ENCODE measurements at places on chromosomes 11 and 22.

- DNase-seq = no peak
Measured at GRCh38 chr22:36369922-36370791, 17.6 kb downstream of the MYH9 start.

DNA sequence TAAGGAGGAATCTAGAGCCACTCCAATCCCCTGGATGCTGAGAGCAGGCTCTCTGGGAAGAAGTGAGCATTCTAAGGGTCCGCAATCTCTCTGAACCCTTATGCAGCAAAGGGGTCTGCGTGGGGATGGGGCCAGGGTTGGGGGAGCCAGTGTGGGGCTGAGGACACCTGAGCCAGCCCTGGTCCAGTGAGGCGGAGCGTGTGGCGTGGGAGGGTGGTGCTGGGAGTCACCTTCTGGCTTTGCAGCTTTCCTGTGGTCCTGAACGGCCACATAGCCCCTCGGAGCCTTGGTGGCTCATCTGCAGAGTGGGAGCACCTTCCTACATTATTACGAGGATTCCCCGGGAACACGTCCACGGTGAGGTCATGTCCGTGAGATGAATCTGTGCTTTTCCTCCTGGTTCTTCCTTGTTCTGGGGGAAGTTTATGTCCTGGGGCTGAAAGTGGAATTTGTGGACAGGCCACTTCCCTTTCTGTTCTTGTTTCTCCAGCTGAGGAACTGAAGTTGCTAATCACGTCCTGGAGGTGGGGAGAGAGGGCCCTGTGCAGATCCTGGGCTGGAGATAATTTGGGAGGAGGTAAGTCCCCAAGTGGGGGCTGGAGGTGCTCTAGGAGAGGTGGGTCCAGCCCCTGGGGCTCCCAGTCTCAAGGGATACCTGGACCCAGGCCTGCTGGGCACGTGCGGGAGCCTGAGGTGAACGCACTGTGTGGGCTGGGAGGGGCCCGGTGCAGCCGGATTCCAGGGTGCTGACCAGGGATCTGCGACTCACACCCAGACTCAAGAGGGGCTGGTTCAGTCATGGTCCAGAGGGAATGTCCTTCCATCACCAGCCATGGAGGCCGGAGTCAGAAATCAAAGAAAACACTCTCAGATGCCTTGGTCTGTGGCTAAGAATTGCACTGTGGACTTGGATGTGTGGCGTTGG, 6.1 kb downstream of the MRGPRE start:
- no peak for DNase-seq

- no peak for DNase-seq
Measured at GRCh38 chr11:121464352-121464946, 11.7 kb upstream of the SORL1-AS1 start.

DNA sequence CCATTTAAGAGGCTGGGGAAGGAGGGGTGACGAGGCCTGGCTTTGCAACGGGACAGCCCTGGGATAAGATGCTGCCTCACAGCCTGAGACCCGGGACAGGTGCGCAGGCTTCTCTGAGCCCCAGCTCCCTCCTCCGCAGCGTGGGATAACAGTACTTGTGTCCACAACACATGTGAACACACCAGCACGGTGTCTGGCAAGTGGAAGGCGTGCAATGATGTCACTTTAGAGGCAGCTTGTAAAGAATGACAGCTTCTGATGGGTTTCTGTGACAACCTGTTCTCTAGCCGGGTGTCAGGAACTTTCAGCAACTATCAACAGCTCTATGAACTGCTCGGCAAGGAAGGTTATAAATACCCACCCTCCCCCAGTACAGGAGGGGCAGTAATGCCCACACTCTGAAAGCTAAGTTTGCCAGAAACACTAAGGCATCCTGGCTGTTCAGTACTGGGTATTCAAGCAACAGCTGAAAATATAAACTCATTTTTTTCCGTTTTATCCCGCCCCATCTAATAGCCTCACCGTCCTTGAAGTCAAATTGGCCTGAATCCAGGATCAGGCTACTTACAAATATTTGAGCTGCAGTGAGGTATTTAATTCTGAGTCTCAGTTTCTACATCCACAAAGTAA, 59.7 kb downstream of the MYH9 start:
- DNase-seq = no peak

DNA sequence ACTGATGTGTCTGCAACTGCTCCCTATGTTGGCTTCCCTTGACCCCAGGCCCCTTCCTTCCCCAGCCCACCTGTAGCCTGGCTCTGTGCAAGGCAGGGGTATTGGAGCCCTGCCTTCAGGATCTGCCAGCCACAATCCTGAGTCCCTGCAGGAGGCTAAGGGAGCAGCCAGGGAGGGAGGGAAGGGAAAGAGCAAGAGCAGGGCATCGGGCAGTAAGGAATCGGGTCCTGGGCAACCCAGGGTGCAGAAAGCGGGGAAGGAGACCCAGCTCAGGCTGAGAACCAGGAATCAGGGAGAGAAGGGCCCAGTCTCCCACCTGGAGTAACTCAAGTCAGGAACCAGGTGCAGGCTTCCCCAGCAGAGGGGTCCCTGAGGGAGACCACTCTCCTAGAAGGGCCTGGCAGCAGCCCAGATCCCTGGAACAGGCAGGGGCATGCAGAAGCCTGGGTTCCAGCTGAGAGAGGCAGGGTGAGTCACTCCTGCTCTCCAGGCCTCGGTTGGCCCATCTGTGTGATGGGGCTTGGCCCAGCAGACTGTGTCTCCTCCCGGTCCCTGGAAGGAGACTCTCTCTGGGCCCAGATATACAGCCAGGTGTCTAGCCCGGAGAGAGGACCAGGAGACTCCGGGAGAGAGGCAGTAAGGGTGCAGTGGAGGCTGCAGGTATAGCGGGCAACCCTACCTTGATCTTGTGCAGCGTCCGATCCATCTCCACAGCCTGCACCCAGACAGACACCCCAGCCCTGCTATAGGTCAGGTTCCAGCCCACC, 13.4 kb downstream of the STARD10 start:
- no peak for DNase-seq

DNA sequence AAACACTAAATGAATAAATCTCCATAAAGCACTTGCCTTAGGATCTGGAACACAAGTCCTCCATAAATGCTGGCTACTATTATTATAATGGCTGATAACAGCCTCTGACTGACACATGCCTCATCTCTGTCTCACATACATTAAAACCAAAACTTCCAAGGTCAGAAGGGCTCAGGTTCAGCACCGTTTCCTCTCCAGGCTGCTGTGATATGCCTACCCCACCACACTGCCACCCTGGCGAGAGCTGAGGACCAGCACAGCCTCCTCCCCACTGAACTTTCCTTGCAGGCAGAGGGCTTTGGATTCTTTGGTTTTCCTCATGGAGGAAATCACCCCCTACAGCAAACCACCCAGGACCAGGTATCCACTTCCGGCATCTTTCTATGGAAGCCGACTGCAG, 112.8 kb downstream of the ABTB2 start:
- no peak for DNase-seq

- DNase-seq = no peak
Measured at GRCh38 chr11:9688716-9689511, 25.0 kb downstream of the SWAP70 start.

DNA sequence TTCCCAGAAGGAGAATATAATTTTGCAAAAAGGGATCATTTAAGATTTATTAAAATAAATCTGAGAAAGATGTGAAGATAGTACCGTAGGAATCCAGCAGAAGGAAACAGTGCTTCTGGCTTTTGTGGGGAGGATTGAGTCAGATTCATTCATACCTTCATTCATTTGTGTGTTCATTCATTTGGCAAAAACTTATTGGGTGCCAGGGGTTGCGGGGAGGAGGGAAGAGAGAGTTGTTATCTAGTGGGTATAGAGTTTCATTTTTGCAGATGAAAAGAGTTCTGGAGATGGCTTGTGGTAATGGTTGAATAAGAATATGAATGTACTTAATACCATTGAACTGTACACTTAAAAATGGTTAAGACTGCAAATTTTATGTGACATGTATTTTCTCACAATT, 31.1 kb downstream of the BMAL1 start:
- DNase-seq = no peak

- no peak for DNase-seq
Measured at GRCh38 chr22:19826619-19826950, 28.1 kb downstream of the GNB1L start.

DNA sequence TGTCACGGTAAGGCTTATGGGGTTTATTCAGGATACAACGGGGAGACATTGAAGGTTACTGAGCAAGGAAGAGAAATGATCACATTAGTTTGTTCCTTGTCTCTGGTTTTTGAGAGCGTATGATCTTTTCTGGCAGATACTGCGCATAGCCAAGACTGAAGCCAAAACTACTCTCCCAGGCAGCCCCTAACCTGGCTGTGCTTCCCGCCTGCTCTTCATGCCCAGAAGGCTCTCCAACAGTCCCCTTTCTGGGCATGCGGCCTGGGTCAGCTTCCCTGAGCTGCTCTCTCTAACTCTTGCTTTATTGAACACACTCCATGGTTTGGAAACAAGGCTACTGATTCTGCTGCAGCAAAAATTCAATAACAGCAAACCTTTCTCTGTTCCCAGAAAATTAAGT, 306.6 kb downstream of the BUD13 start:
- DNase-seq = no peak

DNA sequence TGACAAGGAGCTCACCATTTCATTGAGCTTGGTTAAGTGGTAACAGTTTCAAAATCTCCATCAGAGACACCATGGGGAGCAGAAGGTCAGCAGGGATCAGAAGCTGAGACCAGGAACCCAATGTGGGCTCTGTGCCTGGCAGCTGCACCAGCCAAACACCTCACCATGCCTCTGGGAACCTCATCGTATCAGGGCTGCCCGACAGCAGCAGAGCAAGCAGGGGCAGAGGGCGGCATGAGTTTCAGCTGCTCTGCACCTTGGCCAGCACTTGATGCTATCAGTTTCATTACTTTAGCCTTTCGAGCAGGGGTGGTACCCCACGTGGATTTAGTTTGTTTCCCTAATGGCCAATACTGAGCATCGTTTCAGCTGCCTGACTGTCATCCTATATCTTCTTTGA, 77.8 kb downstream of the DGCR2 start:
- no peak for DNase-seq

DNA sequence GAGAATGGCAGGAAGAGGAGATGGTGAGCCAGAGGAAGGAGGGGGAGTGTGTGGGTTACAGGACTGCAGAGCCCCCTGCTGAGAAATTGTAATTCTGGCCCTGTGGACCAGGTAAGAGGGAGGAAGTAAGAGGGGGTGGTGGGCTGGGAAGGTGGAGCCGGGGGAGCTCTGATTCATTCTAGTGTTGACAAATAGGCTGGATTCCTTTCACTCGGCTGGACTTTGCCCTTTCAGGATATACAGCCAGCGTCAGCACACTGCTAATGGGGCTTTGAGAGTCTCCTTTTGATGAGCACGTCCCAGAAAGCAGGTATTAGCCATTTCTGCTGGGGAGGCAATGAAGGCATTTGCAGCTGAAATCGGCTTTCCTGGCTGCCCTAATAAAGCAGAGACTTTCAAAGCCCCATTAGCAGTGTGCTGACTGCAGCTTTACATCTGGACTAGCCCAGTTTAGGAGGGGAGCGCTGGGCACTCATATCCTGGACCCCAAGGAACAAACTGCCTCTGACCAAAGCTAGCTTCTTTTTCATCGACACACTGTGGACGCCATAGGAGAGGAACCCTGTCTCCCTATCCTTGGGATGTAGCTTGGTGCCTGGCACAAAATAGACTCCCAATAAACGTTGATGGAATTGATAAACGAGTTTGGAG, 44.8 kb upstream of the CADM1 start:
- DNase-seq = no peak

DNA sequence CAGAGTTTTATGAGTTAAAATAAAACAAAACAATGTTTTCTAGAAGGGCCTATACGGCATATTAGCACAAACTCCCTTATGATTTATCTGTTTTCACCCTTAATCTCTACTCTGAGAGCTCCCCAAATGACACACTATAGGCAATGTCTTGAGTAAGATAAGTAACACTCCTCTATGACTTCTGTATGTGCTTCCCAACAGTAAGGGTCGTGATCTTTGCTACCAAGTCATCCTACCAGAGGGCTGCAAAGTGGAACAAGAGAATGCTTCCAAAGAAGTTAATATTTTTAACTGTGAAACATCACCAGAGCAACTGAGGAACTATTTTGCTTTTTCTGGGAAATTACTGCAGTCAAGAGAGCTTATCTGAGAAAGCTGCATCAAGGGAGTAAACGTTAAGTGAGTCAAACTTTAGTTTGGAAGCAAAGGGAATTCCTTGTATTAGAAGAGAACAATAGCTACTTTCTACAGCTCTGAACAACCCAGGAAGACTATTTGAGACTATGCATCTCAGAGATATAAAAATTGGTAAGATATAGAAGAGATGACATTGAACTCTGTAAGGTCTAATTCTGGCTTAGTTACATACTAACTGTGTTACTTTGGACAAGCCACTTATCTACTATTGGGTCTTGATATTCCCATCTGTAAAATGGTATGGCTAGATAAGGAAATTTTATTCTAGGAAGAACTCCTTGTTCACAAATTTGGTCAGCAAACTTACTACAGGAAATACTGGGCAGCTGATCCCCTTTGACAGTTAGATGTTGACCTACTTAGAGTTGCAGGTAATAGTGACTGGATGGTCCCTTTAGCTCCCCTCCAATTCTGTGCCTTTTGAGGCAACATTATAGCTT, 43.7 kb upstream of the CCDC34 start:
- no peak for DNase-seq

DNA sequence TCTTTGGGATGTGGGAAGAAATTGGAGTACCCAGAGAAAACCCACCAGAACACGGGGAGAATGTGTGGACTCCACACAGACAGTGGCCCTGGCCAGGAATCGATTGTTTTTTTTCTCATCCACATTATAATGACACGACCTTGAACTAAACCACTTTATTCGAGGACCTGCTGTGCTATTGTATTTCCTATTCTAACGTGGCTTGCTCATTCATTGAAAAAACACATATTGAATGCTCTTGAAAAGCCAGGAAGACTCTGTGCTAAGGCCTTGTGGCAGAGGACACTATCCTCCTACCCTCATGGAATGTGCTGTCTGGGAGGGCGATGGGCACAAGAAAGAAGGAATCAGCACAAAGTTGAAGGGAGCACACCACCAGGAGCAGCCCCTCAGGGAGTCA, 9.1 kb upstream of the SREBF2 start:
- DNase-seq = no peak

- DNase-seq = no peak
Measured at GRCh38 chr11:12411806-12412727, 34.7 kb downstream of the PARVA start.

- no peak for DNase-seq
Measured at GRCh38 chr22:50399751-50400331, 56.7 kb downstream of the PPP6R2 start.

DNA sequence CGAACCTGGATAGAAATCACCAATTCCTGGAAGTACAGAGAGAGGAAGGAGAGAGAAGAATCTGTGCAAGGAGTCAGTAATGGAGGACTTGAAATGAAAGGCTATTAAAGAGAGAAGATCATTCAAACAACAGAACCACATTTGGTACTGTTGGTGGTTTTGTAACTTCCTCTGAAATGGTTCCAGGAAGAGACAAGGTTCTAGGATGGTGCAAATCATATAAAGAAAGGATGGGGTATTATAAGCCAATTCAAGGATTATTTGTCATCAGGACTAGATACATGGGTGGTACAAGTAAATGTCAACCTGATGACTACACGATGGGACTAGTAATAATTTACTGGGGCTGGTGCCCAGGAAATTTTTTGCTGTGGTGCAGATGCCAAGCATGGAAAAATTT, 28.9 kb upstream of the TMA7B start:
- DNase-seq = no peak

GRCh38 chr11:125346179-125346530, 149.9 kb downstream of the FEZ1 start:
- DNase-seq = no peak

GRCh38 chr11:2554338-2555207, 109.8 kb downstream of the KCNQ1 start:
- DNase-seq = no peak

- DNase-seq = no peak
Measured at GRCh38 chr11:93123351-93123898, 74.4 kb downstream of the SLC36A4 start.

Data from stimulated activated CD8-positive, alpha-beta memory T cell treated with anti-CD3 and anti-CD28 coated beads, Interleukin-2, amount 100 ng/mL, for 1 hour (primary cell).